ENCODE measurements at places on chromosomes 16 and 17.
A peak's percentile ranks its signal among the peaks of the same experiment; 100 is the strongest.

DNA sequence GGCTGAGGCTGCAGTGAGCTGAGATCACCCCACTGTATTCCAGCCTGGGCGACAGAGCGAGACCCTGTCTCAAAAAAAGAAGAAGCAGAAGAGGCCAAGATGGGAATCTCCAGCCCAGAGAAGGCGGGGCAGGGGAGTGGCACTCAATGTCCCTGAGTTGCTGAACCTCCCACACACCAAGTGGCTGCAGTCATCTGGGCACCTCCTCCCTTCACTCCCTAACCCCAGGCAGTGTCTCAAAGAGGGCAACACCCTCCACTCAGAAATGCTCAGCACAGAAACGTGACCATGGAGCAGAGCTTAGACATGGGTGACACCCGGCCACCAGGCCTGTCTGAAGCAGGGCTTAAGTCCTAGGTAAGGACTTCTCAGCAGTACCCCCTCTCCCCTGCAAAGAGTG is 36.3 kb upstream of the BCAR1 start:
- no peak for DNase-seq

GRCh38 chr17:51819341-51820219 is 338.9 kb downstream of the CA10 start:
- no peak for DNase-seq

DNA sequence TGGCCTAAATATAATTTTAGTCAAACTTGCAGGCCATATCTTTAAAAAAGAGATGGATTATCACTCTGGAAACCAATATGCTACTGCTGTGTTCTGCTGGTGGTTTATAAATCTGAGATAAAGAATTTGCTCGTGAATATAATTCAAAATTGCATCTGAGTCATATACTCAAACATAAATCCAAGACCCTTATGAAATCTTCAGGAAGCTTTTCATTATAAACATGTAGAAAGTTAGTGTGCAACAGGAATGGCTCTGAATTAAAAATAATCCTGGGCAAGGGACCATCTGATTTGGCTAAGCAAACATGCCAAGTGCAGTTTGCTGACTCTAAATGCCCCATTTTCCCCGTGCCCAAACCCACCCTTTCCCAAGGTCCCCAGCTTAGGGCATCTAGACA is 57.3 kb downstream of the TEX2 start:
- DNase-seq, result no peak

DNA sequence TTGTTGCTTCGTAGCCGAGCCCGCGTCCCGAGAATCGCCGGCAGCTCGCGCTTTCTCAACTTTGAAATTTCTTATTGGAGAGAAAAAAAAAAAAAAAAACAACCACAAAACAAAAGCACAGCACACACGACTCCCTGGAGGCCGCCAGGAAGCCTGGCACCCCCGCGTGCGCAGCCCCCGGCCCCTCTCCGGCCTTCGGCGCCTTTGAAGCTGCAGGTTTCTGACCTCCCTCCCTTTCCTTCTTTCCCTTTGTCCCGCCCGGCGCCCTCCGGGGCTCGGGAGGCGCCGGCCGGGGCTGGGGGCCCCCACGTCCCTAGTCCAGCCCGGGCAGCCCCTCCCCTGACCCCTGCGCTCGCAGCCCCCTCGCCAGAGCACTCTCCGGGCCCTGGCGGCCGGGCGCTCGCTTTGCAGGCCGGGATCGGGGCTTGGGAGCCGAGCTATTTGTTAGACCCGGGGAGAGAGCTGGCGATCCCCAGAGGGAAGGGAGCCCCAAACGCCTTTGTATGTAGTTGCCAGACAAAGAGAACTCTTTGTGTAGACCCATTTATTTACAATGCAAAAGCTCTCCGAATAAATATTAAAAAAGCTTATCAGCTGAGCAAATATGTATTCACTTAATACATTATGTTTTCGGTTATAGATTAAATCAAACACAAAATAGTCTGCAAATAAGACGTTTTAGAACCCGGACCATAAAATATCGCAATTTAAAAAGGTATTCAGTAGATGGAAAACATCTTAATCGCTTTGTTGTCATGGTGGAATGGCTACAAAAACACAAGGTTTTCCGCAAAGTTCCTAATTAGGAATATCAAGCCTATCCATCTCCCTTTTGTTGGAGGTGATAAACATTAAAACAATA is 2.3 kb downstream of the BAHCC1 start:
- DNase-seq, result peak; percentile 71

GRCh38 chr16:9497750-9498149 is 406.3 kb downstream of the HAPSTR1 start:
- DNase-seq, result no peak

DNA sequence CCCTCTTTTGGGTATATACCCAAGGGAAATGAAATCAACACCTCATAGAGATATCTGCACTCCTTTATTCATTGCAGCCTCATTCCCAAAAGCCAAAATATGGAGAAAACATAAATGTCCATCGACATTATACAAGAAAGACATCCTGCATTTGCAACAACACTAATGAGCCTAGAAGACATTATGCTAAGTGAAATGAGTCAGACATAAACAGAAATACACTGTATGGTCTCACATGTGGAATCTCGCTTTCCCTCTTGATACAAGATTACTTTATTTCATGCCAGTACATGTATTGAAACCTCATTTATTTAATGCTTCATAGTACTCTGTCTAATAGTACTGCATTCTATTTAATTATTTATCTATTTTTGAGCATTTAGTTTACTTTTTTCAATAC is 157.2 kb downstream of the ZNF18 start:
- DNase-seq, result no peak

DNA sequence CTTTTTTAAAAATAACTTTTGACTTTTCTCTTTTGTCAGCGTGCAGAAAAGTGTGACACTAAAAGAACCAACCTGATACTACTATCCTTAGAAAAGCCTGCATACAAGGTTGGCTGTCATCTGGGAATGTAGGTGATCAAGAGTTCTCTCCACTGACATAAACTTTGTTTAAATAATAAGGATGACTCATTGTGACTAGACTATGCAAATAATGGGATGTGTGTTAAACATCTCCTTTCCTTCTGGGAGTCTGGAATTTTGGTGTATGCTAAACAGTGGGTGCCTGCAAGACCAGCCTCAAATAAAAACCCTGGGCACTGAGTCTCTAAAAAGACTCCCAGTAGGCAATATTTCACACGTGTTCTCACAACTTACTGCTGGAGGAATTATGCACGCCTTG is 373.4 kb downstream of the CNTNAP4 start:
- no peak for DNase-seq

GRCh38 chr17:27951872-27952271 is 58.7 kb upstream of the LYRM9 start:
- no peak for DNase-seq

DNA sequence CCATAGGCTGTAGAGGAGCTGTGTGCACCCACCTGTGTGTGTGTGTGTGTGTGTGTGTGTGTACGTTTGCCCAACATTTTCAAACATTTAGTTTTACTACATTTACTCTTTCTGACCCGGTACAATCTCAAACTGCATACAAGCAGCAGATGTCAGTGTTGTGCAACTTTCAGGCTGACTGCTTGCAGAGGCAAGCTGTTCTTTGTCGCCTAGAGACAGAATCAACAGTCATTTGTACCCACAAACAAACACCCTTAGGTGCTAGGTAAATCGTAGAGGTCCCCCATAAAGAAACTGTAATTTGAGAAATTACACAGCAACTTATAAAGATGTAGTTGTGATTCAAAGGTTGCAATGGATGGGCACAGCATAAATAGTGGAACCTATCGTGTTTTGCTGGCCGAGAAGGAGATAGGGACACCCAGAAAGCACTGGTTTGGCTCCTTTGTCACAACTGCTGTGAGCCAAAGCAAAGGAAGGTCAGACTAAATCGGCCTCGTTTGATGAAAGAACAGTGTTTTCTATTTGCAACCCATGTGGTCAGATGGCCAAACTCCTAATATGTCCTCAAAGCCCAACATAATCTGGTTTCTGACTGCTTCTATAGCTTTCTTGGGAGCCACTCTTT is 478.4 kb downstream of the TOX3 start:
- DNase-seq, result peak; percentile 9

- DNase-seq, result no peak
These were observed 186.3 kb upstream of the SOX9 start for GRCh38 chr17:71934520-71934919.
